Epithelial cell of prostate (primary cell): ENCODE measurements at places on chromosomes 2 and 18.

DNA sequence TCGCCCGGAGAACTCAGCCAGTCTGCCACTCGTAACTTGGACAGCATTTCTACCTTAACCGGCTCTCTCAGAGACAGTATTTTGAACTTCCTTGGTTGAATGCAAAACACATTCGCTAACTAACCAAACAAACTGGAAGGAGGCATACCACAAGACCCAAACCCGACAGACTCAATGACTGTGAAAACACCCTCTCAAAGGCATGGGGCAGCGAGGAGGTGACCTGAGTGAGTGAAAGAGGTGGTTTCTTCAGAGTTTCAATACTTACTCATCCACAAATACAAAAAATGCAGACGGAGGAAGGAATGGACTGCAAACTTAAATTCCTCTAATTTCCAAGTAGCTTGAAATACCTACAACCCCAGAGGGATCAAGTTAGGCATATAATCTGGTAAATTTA is 132.9 kb downstream of the GAREM1 start:
- no peak for DNase-seq

- no peak for DNase-seq
These were observed 81.5 kb upstream of the RMDN2 start for GRCh38 chr2:37843556-37843955.

GRCh38 chr2:241308267-241308666 is 7.2 kb downstream of the HDLBP start:
- DNase-seq: no peak

- DNase-seq: no peak
These were observed 300.4 kb upstream of the NT5C1B start for GRCh38 chr2:18889565-18890332.

GRCh38 chr2:11303290-11304013 is 41.0 kb downstream of the ROCK2 start:
- DNase-seq: no peak

DNA sequence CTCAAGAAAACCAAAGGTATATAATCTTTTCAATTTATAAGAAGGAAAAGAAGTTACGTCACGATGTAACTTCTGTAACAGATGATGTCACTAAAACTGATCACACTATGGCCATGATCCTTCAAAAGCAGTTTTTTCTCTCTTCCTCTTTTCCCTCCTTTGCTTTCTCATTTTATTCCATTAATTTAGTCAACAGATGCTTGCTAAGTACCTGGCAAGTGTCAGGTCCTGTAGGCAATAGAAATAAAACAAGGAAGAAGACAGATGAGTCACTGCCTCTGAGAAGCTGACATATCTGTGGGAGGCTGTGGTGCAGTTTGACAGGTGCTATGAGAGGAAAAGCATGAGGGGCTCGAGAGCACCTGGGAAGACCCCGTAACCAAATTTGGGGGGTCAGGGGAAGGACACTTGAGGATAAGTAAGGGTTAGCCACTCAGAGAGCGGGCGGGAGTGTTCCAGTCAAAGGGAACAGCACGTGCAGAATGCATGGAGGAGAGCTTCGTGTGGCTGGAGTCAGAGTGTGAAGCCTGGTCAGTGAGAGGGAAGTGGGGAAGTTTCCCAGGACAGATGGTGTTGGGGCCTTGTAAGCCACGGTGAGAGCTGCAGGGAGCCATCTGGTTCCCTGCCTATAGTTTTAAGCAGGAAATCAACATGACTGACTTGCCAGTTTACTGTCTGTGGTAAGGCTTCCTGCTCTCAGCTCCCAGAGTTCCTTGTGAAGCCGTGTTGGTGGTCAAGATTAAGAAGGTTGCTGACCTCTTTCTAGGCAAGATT is 198.8 kb upstream of the FOSL2 start:
- no peak for DNase-seq

- DNase-seq: no peak
These were observed 15.1 kb downstream of the LOXHD1 start for GRCh38 chr18:46641917-46642316.

- no peak for DNase-seq
These were observed 52.8 kb downstream of the HYCC2 start for GRCh38 chr2:201018636-201019035.

DNA sequence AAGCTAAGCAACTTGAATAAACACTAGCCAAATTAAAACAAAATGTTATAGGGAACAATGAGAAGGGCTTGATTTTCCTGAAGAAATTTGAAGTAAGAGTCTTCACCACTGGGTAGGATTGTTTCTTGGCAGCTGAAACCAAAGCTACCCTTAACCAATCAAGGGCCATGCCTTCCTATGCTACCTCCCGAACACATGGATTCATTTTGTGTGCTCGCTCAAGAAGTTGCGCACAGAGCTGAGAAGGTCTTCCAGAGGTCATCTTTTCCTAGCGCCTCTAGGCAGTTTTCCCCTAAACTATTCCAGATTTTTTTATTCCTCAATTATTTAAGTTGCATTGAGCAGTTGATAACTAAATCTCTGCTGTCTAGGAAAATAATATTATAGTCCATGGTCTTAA is 264.6 kb downstream of the RBM43 start:
- DNase-seq: no peak

GRCh38 chr18:5197032-5197434 is at the start of gene AKAIN1:
Gene AKAIN1 (minus strand): TSS chr18:5197257. CDS start chr18:5197053, 204 bp downstream.
- no peak for DNase-seq

- no peak for DNase-seq
These were observed 7.7 kb downstream of the KCNF1 start for GRCh38 chr2:10919410-10919770.

DNA sequence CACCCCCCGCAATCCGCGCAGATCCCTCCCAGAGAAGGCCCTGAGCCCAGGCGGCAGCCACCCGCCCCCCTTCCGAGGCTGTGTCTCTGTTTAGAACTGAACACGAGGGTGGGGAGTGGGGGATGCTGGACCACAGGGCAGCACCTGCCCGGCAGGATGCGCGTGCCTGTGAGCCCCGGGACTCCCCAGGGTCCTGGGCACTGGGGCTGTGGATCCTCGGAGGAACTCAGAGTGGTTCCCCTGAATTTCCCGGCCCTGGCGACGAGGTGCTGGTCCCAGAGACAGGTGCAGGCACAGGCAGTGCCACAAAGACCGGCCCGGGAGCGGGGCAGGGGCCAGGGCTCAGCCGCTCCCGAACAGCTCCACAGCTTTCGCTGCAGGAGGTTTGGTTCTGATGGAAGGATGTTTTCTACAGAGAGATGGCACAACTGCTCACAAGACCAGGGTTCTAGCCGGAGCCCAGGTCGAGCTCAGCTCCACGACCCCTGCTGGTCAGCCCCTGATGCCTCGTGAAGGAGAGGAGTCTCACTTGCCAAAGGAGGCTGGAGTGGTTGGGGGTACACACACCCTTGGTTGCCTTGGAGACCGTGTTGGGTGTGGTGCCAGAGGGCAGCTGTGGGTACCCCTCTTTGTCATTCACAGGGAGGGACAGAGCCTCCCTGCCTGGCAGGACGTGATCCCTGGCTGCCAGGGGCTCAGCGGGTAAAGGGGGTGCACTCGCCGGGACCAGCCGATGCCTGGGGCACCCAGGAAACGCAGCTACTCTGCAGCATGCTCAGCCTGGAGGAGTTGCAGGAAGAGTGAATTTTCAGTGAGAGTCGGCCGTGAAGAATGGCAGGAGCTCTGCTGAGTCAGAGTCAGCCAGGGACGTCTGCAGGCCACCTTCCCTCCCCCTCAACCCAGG is 4.4 kb upstream of the NEU4 start:
- DNase-seq: no peak

DNA sequence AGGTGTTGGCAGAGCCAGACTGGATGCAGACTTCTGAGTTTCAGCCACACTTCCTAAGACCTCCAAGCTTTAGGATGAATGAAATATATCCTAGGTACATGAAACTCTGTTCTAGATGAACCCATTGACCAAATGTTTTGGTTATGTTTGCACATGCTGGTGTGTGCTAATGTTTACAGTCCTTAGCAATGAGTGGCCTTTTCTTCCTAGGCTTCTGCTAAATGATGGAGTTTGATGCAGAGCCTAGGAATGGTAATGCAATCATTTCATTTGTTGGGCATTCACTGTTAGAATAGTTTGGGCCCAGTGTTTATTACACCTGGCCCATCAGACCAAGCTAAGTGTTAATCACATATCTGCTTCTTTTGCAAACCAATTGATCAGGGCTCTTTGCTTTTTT is 464.7 kb downstream of the MEIS1 start:
- DNase-seq: no peak

- no peak for DNase-seq
These were observed 46.0 kb downstream of the TTC32 start for GRCh38 chr2:19855542-19856431.

GRCh38 chr2:8416849-8417832 is 264.7 kb upstream of the ID2 start:
- DNase-seq: no peak

GRCh38 chr2:219254590-219255201 is 978 bp upstream of the TUBA4A start:
- no peak for DNase-seq

DNA sequence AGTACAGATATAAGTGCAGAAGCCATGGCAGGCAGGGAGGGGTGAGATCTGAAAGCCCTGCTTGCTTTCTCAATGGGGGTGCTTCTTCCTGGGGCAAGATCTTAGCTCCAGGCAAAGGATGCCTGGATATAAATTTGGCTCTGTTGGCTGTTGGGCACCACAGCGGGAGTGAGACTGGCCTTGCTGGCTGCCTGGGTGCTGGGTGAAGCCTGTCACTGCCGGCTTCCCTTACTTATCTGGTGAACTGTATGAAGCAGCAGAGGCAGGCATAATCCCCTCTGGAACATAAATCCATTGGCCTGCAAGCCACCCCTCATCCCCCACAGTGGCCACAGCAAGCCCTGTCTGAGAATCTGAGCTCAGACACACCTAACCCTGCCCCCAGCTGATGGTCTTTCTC is 27.4 kb upstream of the SP140L start:
- no peak for DNase-seq

DNA sequence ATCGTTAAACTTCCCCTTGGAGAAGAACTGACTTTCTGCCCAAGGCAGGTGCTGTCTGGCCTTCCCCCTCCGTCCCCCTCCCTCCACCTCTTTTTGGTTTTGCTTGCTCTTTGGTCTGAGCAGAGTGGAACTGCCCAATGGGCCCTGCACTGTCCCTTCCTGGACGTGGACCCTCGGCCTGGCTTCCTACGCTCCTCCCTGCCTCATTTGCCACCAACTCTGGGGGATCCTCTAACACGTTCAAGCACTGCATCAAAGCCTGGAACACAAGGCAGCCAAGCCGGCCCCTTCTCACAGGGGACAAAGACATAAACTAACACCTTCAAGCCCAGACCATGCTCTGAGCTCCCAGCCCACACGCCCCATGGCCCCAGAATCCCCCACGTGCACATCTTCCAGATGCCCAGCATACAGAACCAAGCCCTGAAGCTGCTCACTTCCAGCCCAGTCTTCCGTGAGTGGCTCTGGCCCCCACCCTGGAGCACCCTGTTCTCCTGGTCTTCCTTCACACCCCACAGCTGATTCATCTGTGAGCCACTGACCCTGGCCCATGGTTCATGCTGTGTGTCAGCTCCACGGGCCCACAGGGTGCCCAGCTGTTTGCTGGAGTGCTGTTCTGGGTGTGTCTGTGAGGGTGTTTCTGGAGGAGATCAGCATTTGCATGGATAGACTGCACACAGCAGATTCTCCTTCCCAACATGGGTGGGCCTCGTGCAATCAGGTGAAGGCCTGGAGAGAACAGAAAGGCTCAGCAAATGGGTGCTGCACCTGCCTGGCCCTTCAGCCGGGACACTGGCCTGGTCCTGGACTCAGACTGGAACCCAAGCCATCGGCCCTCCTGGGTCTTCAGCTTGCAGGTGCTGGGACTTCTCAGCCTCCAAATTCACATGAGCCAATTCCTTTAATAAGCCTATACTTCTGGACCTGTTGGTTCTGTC is 247.1 kb upstream of the SALL3 start:
- DNase-seq: no peak

GRCh38 chr2:57990118-57990725 is 56.4 kb upstream of the VRK2 start:
- no peak for DNase-seq

- no peak for DNase-seq
These were observed 990 bp upstream of the GDF7 start for GRCh38 chr2:20666005-20666303.

DNA sequence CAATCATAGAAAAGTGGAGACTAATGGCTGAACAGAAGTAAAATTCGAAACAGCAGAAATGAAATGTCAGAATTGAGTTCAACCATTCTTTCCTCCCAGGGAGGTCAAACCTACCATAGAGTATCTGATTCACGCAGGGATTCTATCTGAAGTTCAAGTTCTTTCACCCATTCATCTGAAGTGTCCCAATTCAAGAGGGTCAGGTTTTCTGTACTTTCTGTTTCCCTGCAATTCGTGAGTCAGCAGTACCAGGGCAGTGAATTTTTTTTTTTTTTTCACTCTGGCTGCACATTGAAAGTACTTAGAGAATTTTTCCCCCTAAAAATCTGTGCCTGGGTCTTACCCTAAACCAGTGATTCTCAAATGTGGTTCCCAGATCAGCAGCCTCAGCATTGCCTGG is 40.9 kb upstream of the CCDC88A start:
- no peak for DNase-seq
